ENCODE measurements at places on chromosomes 3 and 15. TPM values are rescaled to one million over a fixed set of nuclear protein-coding genes. Genes with fewer than 3 reads are reported as not detected.

The GPR62 gene
- total RNA-seq, result 0.46 TPM

The ECE2 gene
- total RNA-seq, result 18.7 TPM

The PATL2 gene
- not detected for total RNA-seq

The ZCWPW2 gene
- 2.8 TPM for total RNA-seq

The CACNA2D2 gene
- total RNA-seq, result 25.4 TPM

The TTLL13 gene
- total RNA-seq, result not detected

The HEMK1 gene
- 5.5 TPM for total RNA-seq

The MST1R gene
- total RNA-seq, result 0.92 TPM

The TMC3 gene
- total RNA-seq, result 0.23 TPM

The FBXO40 gene
- total RNA-seq, result not detected

The UBAP1L gene
- total RNA-seq, result 5.8 TPM

The CPOX gene
- total RNA-seq, result 19.8 TPM

The ERC2 gene
- 126 TPM for total RNA-seq

The IGDCC3 gene
- 6.7 TPM for total RNA-seq

The CLRN1 gene
- not detected for total RNA-seq

The BNIP2 gene
- total RNA-seq, result 73.6 TPM

Measured in diencephalon (tissue), 1 donor.